ENCODE measurements at places on chromosomes 7 and 10. TPM values are rescaled to one million over a fixed set of nuclear protein-coding genes. Genes with fewer than 3 reads are reported as not detected.

PILRA gene
- 0.62 TPM for polyA plus RNA-seq

DNA sequence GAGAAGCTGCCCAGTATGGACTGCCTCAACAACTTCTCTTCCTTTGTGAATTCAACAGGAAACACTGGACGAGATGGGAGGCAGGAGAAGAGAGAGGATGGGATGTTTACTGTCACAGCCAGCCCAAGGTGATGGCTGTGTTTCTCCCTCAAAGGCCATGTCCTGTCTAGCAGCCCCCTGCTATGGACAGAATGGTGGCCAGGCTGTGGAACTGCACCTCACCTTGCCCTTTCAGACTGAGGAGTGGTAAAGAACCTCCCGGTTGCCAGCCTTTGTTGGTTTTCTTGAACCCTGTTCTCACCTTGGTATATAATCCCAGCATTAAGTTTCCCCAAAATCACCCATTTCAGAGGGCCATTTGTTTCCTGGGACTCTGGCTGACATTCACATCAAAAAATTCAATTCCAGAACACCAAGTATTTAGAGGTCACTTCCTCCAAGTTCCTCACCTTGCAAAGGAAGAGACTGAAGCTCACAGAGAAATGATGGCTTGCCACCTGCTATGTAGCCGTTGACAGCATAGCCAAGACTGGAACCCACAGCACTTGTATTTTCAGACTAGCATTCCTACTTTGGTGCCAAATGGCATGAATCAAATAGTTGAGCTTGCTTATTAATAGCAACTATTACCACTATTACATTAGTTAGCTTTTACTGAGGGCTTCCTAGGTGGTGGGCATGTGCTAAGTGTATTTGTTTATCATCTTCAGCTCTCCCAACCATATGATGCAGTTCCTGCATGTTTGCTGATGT, 224.0 kb upstream of the GRB10 start:
- no peaks in the 10 kb centered on the region for H3K36me3 ChIP-seq
- no peak for DNase-seq
- H3K27ac ChIP-seq: no peak overlapping the region
- H3K4me3 ChIP-seq: no peak overlapping the region
- peaks cover 8% of the 10 kb centered on the region for H3K27me3 ChIP-seq
- H3K4me1 ChIP-seq: no peaks in the 10 kb centered on the region

- no peak for DNase-seq
- H3K4me3 ChIP-seq: no peak overlapping the region
- no peak overlapping the region for H3K27ac ChIP-seq
- H3K36me3 ChIP-seq: peaks cover 56% of the 10 kb centered on the region
Observed at GRCh38 chr10:12225444-12225843, 29.5 kb downstream of the CDC123 start.

ATRNL1 gene
- not detected for polyA plus RNA-seq

DNA sequence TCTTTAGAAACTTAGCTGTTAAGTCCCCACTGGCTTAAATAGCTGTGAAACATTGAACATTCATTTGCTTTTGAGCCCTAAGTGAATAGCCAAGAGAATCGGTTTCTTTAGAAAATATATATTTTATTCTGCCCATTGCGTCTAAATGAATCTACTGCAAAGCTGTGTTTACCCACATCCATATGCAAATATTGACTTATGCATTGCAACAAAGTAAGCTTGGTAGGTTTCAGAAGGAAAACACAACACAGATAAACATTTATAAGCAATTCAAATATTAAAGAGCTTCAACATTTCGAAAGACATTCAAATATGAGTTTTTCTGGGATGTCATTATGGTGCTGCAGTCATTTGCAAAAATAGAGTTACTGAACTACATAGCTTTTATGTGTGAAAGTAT, 257.3 kb downstream of the SH2D4B start:
- no peaks in the 10 kb centered on the region for H3K4me1 ChIP-seq
- no peak overlapping the region for H3K27ac ChIP-seq
- DNase-seq: no peak
- H3K36me3 ChIP-seq: no peaks in the 10 kb centered on the region

DNA sequence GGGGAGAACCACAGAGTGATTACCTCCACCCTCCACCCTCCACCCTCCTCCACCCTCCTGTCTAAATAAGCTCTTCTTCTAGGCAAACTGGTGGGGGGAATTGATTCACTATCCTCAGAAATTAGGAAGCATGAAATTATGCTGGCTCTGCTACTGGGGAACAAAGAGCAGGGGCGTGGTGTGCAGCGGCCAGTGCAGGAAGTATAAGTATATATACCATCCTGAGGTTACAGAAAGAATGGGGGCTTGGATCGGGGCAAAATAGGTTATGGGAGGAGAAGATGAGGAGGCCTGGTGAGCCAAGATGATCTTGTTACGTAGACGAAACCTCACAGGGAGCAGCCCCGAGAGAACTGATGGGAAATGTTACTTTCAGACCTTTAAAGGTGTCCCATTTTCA, 49.1 kb downstream of the SYPL1 start:
- H3K36me3 ChIP-seq: no peaks in the 10 kb centered on the region
- no peak overlapping the region for H3K4me3 ChIP-seq
- peaks cover 24% of the 10 kb centered on the region for H3K4me1 ChIP-seq
- H3K27ac ChIP-seq: no peak overlapping the region
- peaks cover 25% of the 10 kb centered on the region for H3K27me3 ChIP-seq

REEP3 gene
- 4.6 TPM for polyA plus RNA-seq

VWDE gene
- polyA plus RNA-seq: 89.6 TPM
